ENCODE measurements at places on chromosomes 7 and 10.

GRCh38 chr10:62853710-62854109 is 37.5 kb upstream of the EGR2 start:
- DNase-seq = no peak

DNA sequence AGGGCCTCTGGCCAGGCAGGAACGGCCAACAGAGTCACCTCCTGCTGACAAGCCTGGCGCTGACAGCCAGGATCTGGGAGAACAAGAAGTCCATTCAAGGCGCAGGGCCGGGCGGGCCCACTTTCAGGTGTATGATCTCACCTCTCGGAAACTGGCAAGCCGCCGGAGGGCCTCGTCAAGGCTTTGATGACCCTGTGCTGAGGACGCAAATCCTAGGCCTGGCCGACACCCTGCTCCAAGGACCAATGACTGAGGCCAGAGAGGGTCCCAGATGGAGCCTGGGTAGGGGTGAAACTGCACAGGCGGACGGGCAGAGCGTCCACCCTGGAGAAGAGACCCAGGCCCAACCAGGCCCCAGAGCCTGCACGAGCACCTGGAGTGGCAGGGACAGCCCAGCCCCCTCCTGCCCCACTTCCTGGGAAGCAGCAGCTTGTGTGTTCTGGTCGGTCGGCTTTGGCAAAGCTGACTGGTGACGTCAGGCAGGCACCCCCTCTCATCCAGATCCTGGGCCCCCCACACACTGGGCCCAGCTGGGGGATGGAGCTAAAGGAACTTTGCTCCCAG is 30.6 kb downstream of the MYL10 start:
- no peak for DNase-seq

- DNase-seq = peak; percentile 47
Measured at GRCh38 chr7:75756991-75757676, 14.9 kb downstream of the CCL26 start.

DNA sequence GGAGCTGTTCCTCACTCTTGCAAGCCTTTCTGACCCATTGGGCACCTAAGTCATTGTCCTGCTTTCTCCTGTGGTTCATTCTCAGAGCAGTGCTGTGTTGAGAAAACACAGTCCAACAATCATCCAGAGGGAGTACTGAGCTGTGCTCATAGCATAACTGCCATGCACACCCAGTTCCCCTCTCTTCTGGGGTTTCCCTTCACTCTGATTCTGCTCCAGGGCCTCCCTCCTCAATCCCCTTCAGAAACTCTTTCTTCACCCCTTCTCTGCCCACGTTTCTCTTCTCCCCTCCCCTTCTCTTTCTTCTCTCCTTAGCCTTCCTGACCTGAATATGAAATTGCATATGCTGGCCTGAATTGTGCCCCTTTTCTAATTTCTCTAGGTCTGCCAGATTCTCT is 155.8 kb downstream of the AOAH start:
- DNase-seq = no peak

DNA sequence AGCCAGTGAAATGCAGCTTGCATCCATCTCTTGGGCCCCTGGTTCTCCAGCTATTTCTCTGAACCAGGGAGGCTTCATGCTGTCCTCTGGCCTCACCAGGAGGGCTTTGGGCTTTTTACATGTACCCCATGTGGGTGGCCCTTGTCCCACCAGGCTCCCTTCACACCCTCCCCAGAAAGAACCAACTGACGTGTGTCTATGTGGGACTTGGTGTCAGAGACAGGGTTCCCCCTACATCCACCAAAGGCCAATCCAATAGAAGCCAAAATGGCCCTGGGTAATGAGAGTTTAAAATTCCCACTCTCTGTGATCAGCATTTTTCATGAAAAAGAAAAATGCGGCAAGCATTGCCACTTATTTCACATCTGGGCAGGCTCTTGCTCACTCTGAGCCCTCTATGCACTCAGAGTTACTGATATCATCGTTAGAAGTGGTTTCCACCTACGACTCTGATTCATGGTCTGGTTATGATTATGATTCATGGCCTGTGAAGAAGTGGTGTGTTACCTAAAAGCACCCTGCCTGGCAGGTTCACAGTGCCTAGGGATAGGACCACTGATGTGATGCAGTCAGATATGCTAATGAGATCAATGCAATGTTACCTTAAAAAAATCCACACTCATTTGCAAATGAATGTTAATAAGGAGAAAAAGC is 133.5 kb downstream of the BUB3 start:
- DNase-seq = no peak

GRCh38 chr10:47143072-47143471 is 156.9 kb upstream of the GDF10 start:
- no peak for DNase-seq

DNA sequence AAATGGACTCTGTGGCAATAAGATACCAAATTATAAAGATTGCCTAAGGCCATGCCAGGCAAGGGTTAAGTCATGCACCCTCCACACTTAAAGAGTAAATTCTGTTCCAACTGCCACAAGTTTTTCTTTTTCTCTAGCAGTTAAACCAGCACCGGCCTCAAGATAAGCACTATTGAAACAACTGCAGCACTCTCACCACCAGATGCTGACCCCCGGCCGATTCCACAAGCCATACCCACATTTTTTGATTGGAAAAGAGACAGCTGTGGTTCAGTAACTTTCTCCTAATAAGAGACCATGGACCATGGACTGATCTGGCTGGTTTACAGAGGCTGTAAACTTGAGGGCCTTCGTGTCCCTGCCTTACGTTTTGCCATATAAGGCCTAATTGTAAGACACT is 44.9 kb downstream of the GRM8 start:
- DNase-seq = no peak

DNA sequence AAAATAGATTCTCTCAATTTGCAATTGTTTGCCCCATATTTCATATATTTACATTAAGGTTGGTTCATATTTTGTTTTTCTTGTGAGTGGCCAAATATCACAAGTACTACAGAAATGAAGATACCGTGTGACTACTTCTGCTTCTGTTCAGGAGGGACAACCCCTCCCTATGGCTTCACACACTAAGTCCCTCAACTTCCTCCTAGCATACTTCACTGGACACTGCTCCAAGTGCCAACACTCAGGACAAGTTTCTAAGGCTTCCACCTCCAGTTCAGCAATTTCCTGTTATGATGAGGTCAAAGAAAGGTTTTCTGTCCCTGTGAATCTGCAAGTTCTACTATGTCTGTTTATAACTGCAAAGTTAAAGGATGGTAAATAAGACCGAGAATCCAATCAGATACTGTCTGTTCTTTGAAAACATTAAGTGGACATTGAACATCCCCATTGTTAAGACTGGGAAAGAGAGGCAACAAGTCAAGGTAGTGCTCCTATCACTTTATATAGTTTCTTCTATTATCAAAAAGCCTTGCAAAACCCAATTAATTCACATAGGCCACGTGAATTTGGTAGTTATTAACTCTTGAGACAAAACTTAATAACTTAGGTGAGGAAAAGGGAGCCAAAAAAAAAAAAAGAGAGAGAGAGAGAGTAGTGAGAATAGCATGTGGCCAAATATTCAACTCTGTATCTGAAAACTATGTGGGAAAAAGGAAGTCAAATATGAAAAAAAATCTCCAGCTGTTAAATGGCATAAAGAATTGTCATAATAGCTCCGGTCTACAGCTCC is 81.3 kb upstream of the DKK1 start:
- no peak for DNase-seq

DNA sequence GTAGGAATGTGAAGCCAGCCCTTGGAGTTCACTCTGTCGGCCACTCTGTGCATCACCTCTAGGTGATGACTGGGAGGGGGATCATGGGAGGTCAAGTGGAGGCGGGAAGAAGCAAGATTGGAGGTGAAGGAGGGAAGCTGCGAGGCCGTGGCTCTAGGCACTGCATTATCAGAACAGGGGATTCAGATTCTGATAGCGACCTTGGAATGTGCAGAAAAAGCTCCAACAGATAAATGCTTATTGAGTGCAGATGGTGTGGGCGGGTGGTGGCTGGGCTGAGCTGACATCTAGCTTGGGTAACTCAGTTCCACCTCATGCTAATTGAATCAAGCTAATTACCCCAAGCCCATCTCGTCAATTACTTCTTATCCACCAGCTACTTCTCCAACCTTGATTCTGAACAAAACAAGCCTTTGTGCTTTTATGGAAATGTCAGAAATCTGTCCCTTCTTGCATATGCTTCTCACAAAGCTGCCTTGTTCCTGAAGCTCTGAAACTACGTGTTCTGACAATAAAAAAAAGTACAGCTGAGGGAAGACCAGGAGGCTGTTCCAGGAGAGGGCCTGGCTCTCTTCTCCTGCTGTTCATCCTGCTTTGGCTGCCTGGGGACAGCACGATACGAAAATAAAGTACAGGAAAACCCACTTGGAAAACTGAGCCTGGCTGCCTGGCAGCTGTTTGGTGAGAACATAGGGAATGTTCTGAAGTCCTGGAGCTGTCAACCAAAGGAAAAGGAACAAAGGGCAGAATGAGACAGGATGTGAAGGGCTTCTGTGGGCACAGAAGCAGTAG is 27.5 kb downstream of the STRA8 start:
- DNase-seq = no peak

- DNase-seq = no peak
Measured at GRCh38 chr10:103202319-103202718, 9.2 kb upstream of the NT5C2 start.

DNA sequence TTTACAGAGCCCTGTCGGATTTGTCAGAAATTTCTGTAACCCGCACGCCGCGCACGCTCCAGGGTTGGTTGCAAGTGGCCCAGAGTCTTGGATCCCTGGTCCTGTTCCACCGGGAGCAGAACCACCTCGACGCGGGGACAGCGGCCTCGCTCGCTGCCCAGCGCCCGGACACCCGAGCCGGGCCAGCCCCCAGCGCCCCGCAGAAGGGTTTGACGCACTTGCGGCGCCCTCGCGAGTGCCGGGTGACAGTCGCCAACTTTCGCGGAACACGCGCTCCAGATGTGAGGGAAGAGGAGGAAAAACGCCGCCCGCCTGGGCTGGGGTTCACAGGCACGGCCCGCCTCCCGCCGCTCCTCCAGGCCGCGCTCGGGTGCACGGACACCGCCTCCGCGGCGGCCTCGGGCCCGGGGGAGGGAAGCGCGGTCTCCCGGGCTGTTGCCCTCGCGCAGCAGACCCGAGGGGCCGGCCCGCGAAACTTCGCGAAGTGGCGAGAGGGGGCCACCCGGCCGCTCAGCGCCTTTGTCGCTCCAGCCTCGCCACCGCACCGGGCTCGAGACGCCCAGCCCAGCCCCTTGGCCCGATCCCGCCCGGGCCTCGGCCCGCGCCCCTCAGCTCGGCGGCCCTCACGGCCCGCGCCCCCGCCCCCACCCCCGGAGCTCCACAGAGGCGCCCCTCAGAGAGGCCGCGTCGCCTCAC is 514 bp downstream of the RNF216 start:
- peak; percentile 41 for DNase-seq

- DNase-seq = no peak
Measured at GRCh38 chr10:106506526-106507283, 657.8 kb downstream of the SORCS1 start.

GRCh38 chr10:130769146-130770017 is 542.1 kb downstream of the TCERG1L start:
- DNase-seq = no peak

- DNase-seq = peak; percentile 84
Measured at GRCh38 chr10:43396928-43397624, 11.9 kb downstream of the HNRNPF start.

DNA sequence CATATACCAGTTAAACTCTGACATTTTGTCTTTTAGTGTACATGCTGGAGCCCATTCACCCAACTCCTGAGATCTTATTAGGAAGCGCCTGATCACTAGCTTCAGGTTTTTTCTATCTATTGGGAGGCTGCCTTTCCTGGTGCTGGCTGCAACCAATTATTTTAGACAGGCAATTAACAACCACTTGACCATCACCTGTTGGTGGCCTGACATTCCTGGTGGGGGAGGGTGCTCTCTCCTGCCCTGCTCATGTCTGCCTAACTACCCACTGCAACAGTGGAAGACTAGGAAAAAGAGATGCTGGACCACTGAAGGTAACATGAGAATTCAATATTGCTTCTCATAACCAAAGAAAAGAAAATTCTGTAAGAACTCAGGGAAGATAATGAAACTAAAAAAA is 190.3 kb upstream of the GRM3 start:
- DNase-seq = no peak

- DNase-seq = peak; percentile 49
Measured at GRCh38 chr7:16421333-16422102, at the start of gene CRPPA. CRPPA (minus strand) TSS chr7:16421538; CDS start chr7:16421322, 216 bp downstream.

GRCh38 chr10:51125518-51125917 is 51.2 kb downstream of the PRKG1 start:
- DNase-seq = no peak

GRCh38 chr10:129756912-129757901 is 206.9 kb downstream of the EBF3 start:
- DNase-seq = no peak

GRCh38 chr7:4948402-4948801 is 10.6 kb downstream of the MMD2 start:
- DNase-seq = no peak
